ENCODE measurements at places on chromosomes 5 and 9.
A peak's percentile ranks its signal among the peaks of the same experiment; 100 is the strongest.

- DNase-seq, result no peak
Measured at GRCh38 chr5:79235261-79235633, 684 bp upstream of the JMY start.

GRCh38 chr5:127718181-127718580 is 15.0 kb downstream of the CCDC192 start:
- no peak for DNase-seq

- DNase-seq, result no peak
Measured at GRCh38 chr5:159104051-159104651, 4.4 kb upstream of the EBF1 start.

GRCh38 chr5:57955511-57955910 is 472.9 kb upstream of the ACTBL2 start:
- DNase-seq, result no peak

DNA sequence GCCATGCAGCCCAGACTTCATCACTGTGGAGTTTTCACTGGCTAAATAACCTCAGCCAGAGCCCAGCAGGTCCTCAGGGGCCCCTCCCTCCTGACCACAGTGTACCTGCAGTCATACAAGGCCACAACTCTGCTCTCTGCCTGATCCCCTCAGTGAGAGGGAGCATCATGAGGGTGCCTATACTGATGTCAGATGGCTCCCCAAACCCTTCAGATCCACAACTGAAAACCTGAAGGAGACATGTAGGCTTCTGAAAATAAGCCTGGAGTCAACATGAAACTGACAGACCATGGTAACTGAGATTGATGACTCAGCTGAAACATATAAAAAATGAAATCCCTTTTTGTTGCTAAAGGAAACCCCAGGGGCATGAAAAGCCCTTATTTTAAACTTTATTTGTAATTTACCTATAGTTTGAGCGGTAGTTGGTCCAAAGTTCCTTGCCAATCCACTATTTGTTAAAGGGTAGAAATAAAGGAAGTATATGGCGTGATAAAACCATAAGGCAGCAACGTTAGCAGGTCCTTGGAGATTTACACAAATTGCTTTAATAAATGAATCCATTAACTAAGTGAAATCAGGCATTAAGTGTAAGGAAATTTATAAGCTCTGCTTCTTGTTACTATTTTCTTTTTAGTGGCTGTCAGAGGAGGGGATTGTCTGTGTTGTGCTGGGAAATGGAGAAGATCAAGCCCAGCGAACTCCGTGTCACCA is 68.3 kb downstream of the FGF1 start:
- DNase-seq, result no peak

DNA sequence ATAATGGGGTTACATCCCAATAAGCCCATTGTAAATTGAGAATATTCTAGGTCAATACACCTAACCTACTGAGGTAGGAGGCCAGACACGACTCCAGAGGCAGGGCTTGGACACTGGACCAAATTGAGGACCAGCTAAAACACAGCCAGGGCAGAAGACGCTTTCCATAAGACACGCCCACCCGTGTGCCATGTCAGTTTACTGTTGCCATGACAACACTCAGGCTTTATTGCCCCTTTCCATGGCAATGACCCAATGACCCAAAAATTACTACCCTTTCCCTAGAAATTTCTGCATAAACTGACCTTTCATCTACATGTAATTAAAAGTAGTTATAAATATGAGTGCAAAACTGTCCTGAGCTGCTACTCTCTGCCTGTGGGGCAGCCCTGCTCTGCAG is 31.5 kb downstream of the SLC22A4 start:
- DNase-seq, result no peak

GRCh38 chr9:98172604-98173003 is 19.8 kb downstream of the CORO2A start:
- DNase-seq, result no peak

DNA sequence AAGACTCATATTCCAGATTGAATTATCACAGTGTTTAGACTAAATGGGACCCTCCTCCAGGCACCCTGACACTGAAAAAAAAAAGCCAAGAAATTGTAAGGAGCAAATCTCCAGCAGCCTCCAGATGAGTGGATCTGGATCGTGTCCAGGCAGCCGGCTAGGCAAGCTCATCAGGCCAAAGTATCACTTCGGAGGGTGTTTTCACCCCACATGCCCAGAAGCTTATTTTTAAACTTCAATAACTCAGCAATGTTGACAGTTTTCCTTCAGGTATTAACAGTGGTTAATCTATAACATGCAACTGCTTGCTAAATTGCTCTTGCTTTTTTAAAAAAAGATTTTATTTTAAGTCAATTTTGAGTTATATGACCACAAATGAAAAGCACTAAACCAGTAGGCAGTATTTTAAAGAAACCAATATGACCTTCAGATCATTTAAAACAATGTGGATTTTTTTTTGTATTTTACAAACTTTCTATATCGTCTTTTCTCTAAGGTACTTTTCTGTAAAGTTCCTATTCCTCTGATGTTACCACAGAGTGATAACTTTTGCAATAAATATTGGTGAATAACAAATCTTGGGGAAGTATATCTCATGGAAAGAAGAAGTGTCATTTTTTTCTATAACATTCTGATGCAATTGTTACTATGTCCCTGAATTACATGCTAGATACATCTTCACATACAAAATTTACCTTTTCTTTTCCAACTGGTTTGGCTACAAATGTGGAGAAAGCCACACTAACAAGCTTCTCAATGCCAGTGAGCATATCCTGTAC is 30.7 kb downstream of the ACOT12 start:
- DNase-seq, result no peak

GRCh38 chr9:96021551-96022444 is 146.3 kb downstream of the ERCC6L2 start:
- peak; percentile 68 for DNase-seq

DNA sequence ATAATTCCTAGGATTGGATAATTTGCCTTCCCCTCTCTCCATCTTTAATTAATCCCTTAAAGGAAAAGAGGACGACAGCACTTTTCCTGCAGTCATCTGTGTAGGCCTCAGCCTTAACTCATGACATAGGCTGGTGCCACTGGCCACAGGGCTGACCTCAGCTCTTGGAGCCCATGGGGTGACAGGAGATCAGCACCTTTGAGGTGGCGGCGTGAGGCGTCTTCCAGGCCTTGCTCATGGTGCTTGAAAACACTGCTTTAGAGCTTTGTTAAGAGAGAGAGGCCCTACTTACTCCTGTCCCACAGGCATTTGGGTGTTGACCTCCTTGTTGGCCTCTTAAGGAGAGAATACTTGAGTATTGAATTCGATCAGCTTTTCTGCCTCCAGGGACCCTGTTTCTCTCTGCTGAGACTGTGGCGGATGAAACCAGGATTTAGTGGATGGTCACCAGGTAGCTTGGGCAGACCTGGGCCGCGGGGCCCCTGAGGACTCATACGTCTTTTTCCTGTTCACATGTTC is 23.4 kb downstream of the TENT4A start:
- no peak for DNase-seq

DNA sequence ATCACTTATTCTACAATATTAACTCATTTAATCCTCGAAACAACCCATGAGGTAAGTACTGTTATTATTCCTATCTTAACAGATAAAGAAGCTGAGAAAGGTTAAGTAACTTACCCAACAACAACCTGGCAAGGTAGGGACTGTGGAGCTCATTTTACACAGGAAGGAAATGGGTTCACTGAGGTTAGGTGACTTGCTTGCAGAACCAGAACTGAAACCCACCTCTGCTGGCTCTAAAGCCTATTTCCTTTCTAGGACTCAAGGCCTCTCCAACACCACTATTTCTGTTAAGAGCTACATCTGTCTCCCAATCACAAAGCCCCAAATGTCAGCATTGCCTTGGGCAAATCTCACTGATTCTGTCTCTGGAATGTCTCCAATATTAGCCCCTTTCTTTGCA is 38.9 kb upstream of the IFNK start:
- DNase-seq, result no peak

DNA sequence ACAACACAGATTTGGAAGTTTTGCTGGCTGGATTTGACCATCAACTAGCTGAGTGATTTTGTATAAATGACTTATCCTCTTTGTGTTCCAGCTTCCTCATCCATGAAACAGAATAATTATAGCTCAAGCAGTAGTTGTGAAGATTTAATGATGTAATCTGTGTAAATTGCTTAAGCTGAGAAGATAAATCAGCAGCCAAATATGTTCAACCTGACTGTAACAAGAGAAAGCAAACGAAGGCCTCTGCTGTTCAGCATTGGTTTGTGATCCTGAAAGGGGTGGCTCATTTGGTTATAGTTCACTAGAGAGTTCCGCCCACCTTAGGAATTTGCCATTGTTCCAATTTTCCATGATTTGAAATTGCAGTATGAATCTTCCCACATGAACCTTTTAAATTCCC is 75.7 kb upstream of the CCDC112 start:
- no peak for DNase-seq

DNA sequence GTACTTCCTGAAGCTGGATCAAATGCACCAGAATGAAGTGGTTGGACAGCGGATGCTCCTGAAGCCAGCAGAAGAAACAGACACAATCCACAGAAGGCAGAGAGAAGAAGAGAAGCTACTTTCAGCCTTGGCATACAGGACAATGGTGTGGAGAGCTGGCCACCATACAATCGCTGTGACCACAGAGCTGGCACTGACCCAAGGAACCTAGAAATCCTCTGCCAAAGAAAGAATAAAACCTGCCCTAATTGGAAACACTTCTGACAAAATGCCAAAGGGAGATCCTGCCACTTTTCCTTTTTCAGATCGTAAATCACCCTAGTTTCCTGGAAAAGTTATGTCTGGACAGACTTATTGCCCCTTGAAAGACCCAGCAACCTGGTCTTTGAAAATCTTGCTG is 77.8 kb downstream of the BAAT start:
- no peak for DNase-seq

DNA sequence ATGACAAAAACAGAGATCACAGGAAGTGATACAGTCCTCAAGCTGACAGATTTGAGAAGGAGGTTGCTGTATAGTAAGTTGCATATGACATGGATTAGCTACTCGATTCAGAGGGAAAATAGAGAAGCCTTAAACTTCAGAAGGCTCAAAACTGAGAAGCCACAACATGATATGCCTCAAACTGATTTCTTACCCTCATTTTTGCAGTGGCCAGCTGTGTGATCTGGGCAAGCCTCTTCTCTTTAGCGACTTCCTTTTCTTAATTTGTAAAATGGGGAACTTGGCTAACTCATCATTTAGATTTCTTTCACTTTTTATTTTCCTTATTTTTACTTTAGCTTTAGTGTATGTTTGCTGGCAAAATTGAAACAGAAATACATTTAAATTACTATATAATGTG is 421.1 kb downstream of the KIF4B start:
- no peak for DNase-seq

DNA sequence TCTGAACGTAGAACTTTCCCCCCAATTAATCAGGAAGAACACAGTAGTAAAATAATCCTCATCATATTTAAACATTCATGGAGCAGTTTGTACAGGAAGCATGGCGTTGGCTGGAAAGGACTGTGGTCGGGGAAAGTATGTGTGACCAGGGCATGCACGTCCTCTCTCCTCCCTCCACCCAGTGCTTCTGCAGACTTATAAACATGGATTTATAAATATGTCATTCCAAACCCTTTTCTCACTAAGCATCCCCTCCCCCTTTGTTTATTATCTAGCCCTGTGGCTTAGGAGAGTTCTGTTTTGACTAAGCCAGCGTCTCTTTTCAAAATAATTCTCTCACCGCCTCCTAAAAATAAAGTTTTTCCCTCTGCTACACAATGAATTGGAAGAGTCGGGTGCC is 70.4 kb upstream of the DAP start:
- DNase-seq, result no peak

- no peak for DNase-seq
Measured at GRCh38 chr5:107367480-107367879, 303.3 kb downstream of the EFNA5 start.

DNA sequence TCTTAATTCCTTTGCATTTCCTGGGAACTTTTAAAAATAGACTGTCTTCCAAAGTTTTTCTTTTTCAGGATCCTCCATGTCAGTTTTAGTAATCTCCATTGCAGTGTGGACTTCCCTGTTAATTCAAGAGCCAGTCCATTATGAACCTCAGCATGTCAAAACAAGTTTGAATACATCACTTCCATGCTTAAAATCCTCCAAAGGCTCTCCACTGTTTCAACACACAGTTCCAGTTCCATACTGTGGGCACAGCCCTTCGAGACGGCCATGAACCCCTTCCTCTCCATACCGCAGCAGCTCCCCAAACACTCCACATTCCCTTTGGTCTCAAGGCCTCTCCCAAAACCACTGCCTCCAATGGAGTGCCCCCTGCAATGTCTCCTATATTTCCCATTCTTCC is 19.5 kb downstream of the LIFR start:
- DNase-seq, result no peak

- no peak for DNase-seq
Measured at GRCh38 chr5:59164041-59164830, 581.4 kb downstream of the RAB3C start.

GRCh38 chr9:81989700-81990099 is 1.1 kb downstream of the SPATA31D1 start:
- no peak for DNase-seq

- no peak for DNase-seq
Measured at GRCh38 chr9:136597965-136598364, 52.1 kb upstream of the NOTCH1 start.

GRCh38 chr5:79143684-79144379 is 32.2 kb downstream of the BHMT start:
- DNase-seq, result no peak

DNA sequence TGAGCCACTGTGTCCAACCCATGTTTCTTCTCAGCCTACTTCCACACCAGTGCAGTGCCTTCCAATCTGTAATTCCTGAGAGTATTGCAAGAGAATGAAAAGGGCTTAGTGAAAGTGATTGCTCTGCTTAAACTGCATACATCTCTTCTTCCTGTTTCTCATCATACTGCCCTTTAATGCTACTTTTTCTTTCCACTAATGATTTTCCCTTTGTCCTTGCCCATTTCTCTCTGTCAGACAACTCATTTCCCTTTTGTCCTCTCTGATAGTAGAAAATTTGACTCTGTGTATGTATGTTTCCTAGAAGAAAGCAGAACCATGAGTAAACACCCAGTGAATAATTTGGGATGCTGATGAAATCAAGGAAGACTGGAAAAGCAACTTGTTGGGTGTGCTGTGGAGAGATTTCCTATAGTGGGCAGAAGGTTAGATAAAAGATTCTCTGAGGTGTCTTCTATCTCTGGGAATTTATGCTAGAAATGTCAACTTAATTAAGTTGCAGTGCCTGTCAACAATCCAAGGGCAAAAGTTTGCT is 102.2 kb upstream of the CHD1 start:
- no peak for DNase-seq

- no peak for DNase-seq
Measured at GRCh38 chr5:6216471-6217075, 161.8 kb downstream of the MED10 start.

- no peak for DNase-seq
Measured at GRCh38 chr9:7212101-7212500, 454.3 kb downstream of the KDM4C start.

- DNase-seq, result no peak
Measured at GRCh38 chr9:89743573-89744254, 138.9 kb downstream of the GADD45G start.

DNA sequence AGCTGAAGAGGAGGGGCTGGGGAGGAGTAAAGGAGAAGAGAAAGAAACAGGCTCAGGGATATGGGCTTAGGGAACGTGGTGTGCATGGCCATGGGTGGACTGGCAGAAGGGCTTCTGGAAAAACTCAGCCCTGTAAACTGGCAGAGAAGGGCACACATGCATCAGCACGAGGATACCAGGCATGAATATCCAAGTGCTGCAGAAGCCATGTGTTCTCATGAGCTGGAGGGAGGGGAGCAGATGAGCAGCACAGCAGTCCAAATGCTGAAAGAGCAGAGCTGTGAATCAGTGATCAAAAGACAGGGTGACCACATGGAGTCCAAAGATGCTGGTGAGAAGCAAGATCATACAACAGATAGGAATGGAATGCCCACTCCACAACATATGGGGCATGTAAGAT is 72.3 kb downstream of the SEMA5A start:
- DNase-seq, result no peak

- no peak for DNase-seq
Measured at GRCh38 chr5:116313366-116313765, 228.5 kb downstream of the COMMD10 start.
